Thoracic aorta (tissue), 2 donors: ENCODE measurements at places on chromosomes 13 and 19. TPM values are rescaled to one million over a fixed set of nuclear protein-coding genes. Genes with fewer than 3 reads are reported as not detected.

- peak; percentile 63 for DNase-seq
Observed at GRCh38 chr13:23321535-23322241, 111.8 kb downstream of the SACS start.

- no peak for DNase-seq
Observed at GRCh38 chr19:15178629-15179308, 22.0 kb downstream of the NOTCH3 start.

TRIP10 gene
- 105 TPM for total RNA-seq

DNA sequence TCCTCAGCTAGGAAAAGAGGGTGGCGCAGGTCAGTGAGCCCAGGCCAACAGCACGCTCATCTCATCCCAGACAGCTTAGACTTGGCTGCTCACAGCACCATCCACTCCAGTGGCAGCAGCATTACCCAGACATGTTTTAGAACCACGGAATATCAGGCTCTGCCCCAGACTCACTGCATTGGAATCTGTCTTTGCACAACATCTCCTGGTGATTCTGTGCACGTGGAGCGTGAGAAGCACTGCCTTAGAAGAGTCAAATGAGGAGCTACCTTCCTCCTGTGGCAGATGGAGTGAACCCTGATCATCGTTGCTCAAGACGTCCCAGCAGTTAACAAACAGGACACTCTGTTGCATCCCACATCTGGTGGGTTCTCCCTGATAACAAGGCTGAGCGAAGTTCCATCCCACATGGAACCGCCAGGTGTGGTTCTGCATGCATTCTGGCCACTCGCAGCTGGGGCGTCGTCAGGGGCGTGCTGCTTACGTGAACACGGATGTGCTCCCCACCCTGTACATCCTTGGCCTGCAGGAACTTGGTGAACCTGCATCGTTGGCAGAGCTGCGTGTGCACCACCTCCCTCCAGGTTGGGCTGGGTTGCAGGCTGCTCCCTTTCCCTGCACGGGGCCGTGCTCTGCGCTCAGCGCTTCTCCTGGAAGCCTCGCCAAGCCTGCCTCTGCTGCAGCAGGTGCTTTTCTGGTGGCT is 25.2 kb upstream of the ATP11A start:
- DNase-seq = no peak

ZIM2 gene
- total RNA-seq = not detected

GRCh38 chr19:5828661-5829566 is 10.6 kb downstream of the FUT6 start:
- DNase-seq = no peak

- no peak for DNase-seq
Observed at GRCh38 chr19:49213791-49214190, 56.2 kb downstream of the TRPM4 start.

GRCh38 chr19:43570174-43570791 is 5.0 kb downstream of the XRCC1 start:
- DNase-seq = no peak

- no peak for DNase-seq
Observed at GRCh38 chr19:47310323-47310722, 662 bp downstream of the C5AR1 start.

DNA sequence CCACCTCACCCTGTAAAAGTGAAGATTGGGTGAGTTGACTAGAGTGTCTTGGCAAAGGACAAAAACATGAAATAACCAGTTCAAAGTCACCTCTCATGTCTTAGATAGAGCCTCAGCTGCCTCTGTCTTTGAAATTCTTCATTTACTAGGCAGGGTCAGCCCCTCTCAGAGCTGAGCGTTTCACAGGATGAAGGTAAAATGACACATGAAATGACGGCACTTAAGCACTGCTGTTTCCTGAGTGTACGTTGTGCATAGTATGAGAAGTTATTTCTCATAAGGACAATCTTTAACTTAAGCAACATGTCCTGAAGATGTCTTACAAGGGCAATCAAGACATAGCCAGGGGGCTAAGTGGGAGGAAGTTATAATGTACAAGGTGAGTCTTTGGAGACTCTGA is 32.3 kb upstream of the SLC10A2 start:
- no peak for DNase-seq

DNA sequence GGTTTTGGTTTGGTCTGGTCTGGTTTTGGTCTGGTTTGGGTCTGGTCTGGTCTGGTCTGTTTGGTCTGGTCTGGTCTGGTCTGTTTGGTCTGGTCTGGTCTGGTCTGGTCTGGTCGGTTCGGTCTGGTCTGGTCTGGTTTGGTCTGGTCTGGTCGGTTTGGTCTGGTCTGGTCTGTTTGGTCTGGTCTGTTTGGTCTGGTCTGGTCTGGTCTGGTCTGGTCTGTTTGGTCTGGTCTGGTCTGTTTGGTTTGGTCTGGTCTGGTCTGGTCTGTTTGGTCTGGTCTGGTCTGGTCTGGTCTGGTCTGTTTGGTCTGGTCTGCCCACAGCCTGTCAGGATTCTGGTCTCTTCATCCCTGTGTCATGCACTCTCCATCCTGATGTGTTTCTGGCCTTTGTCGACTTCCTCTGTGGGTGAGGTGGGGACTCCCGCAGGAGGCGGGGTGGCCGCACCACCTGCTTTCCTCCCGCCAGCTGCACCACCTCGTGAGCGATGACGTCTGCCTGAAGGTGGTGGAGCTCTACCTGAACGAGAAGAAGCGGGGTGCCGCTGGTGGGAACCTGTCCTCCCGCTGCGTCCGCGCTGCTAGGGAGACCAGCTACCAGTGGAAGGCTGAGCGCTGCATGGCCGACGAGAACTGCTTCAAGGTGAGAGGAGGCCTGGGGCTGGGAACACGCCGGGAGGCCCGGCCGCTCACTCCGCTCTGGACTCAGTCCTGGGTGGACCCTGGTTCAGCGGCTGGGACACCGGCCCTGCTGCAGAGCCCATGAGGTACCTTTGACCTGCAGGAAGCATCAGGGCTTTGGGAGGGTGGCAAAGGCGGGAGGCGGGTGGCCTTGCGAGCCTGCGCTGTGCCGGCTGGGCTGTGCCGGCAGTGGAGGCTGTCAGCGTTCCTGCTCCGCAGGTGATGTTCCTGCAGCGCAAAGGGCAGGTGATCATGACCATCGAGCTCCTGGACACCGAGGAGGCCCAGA is 12.9 kb upstream of the F2RL3 start:
- DNase-seq = no peak

- DNase-seq = no peak
Observed at GRCh38 chr13:50474088-50474662, 369.3 kb downstream of the DLEU7 start.

DNA sequence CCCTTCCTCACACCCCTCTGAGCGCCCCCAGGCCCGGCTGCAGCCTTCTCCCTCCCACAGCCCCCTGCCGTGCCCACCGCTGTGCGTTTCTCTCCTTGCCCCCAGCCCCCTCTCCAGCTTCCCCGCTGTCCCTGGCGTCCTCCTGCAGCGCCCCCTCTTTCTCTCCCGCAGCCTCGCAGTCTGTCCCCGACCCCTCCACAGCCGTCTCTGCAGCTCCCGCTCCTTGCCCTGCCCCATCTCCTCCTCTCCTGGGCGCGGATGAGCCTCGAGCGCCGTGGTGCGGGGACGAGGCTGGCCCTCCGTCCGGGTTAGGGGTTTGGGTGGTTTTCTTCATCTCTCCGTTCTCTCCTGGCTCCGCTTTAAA is 1.1 kb downstream of the KMT5C start:
- DNase-seq = no peak

DNA sequence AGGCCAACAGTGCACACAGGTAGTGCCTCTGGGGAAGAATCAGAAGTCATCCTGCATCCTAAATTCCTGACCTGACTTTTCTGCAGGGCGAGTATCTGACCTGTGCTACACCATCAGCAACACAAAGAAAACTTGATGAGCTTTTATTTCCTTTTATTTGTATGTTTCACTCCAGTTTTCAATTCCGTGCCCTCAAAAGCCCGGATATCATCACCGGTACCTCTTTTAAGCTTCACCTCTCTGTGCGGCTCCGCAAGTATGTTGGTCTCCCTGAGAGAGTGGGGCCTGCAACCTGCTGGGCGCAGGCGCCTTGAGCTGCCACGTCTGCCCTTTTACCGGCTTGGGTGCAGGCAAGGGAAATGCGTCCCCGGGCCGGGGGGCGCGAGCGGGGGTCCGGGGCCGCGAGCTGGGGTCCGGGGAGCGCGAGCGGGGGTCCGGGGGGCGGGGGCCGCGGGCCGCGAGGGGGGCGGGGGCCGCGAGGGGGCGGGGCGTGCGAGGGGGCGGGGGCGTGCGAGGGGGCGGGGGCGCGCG is 4.3 kb upstream of the DUXA start:
- DNase-seq = no peak

PINLYP gene
- 11.9 TPM for total RNA-seq

GRCh38 chr13:21528616-21529015 is 69.5 kb upstream of the ZDHHC20 start:
- DNase-seq = no peak

DNA sequence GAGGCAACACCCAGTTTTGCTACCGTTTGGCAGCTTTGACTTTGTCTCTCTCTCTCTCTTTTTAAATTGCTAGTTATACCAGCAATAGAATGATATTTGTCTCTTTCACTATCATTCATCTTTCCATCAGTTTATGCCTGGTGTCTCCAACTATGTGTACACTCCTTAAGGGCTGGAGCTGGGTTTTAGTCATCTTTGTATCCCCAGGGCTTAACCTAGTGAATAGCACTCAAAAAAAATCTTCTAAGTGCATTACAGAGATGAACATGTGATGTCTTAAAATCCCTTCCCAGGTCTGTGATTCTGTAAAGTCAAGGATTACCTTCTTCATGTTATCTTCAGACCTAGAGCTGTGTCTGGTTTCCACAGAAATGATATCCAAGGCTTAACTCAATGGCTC is 7.8 kb upstream of the UBL3 start:
- no peak for DNase-seq

- DNase-seq = no peak
Observed at GRCh38 chr13:38355595-38356119, 6.0 kb downstream of the UFM1 start.

NCAN gene
- total RNA-seq = not detected

DNA sequence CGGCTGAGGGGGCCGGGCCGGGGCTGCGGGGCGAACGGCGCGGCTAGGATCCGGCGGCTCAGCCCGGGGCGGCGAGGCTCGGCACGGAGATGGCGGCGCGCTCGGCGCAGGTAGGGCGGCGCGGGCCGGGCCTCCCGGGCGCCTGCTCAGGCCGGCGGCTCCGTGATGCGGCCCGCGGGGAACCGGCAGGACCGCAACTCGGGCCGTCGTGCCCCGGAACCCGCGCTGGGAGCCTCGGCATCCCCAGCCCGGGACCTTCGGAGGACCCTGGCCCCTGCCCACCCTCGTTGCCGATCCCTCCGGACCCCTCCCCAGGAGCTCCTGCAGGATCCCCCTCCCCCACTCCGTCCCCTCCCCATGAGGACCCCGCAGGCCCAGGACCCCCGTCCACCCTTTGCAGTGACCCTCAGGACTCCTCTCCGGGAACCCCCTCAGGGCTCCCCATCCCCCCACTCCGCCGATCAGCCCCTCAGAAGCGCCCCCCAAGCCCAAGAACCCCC is 304 bp downstream of the EVI5L start:
- no peak for DNase-seq

LILRA1 gene
- 2.7 TPM for total RNA-seq

ZNF560 gene
- total RNA-seq = not detected

VAV1 gene
- 12.2 TPM for total RNA-seq

EVI5L gene
- 16.8 TPM for total RNA-seq

GRCh38 chr13:107170270-107170931 is 602.5 kb upstream of the ARGLU1 start:
- DNase-seq = no peak

- no peak for DNase-seq
Observed at GRCh38 chr19:32642771-32643170, 32.2 kb downstream of the ANKRD27 start.

- no peak for DNase-seq
Observed at GRCh38 chr19:34474233-34474989, 7.1 kb upstream of the WTIP start.

DNA sequence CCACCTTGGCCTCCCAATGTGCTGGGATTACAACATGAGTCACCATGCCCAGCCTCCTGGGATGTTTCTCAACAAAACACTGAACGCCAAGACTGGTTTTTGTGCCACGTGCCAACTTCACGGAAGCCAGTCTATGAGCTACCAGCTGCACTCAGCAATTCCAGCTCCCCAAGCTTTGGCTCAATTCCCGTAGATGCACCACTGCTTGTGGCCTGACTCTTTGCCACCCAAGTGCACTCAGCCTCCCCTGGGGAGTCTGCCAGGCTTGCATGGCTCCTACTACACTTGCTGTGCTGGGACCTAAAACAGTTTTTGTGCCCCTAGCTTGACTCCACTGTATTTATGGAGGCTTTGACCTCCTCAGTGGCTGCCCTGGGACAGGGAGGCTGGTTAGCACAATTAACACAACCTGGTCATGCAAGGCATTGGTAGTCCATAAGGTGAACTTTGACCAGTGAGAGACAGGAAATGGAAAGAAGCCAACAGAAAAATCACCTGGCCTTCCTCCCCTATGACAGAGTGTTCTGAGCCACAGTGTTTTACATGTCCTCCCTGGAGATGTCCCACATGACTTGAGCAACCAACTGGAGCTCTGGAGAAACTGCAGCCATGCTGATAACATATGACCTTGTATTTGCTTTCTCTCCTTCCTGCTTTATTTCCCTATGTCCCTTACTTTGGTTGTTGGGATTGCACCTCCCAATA is 1173.1 kb downstream of the UQCRFS1 start:
- DNase-seq = no peak

NLRP11 gene
- not detected for total RNA-seq

DNA sequence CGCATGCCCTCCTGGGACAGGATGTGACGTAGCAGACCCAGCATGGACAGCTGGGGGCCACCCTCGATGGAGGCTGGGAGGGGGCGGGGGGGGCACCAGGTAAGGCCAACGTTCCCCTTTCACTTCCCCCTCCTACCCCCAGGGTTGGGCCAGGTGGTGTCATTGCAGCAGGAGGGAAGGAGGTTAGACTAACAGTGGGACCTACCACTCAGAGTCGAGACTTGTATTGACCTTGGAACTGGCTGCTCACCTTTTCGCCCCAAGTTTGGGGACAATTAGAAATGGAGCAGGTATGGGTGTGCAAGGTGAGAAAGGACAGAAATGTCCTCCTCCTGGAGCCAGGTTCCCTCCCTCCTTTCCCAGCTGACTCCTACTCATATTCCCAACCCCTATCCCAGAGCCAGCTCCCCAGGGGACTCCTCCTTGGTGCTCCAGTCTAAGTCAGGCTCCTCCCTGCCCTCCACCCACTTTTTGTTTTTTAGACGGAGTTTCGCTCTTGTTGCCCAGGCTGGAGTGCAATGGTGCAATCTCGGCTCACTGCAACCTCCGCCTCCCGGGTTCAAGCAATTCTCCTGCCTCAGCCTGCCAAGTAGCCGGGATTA is 8.6 kb upstream of the SLC25A41 start:
- no peak for DNase-seq

DNA sequence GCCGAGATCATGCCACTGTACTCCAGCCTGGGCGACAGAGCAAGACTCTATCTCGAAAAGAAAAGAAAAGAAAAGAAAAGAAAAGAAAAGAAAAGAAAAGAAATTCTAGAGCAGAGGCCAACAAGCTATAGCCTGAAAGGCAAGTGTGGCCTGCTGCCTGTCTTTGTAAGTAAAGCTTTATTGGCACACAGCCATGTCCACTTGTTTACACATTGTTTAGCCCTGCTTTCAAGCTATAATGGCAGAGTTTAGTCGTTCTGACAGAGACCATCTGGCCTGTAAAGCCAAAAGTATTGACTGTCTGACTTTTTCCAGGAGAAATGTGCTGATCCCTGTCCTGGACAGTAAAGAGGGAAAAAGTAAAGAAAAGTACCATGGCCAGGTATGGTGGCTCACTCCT is 18.3 kb downstream of the NWD1 start:
- DNase-seq = no peak

- DNase-seq = no peak
Observed at GRCh38 chr19:57106722-57107235, 13.0 kb upstream of the USP29 start.
